ENCODE measurements at places on chromosomes 4 and X. TPM values are rescaled to one million over a fixed set of nuclear protein-coding genes. Genes with fewer than 3 reads are reported as not detected.

DNA sequence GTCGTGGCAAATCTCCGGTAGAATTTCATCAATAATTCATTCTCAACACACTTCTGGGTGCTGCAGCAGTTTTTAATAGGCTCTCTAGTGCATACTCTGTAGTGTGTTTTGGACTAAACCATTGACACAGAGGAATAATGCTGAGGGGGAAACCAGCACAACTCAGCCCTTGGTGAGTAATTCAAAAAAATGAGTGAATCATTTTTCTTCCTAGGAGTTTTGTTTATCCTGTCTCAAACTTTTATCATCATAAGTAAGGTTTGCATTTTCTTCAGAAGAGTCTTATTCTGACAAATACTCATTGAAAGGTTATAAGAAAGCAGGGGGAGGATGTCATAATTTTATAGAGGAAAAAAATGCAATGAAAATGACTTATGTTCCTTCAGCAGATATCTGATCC is 2542.7 kb downstream of the PCDH7 start:
- no peaks in the 10 kb centered on the region for H3K4me1 ChIP-seq
- no peak for DNase-seq
- H3K27ac ChIP-seq, result no peak overlapping the region
- no peaks in the 10 kb centered on the region for H3K27me3 ChIP-seq

GRCh38 chr4:73764513-73764912 is 24.1 kb downstream of the CXCL8 start:
- H3K4me3 ChIP-seq, result no peak overlapping the region
- H3K36me3 ChIP-seq, result no peaks in the 10 kb centered on the region
- no peaks in the 10 kb centered on the region for H3K27me3 ChIP-seq

GRCh38 chr4:122360754-122361153 is 18.1 kb upstream of the ADAD1 start:
- no peaks in the 10 kb centered on the region for H3K4me1 ChIP-seq
- no peak overlapping the region for H3K4me3 ChIP-seq
- H3K27me3 ChIP-seq, result no peaks in the 10 kb centered on the region

- H3K27me3 ChIP-seq, result no peaks in the 10 kb centered on the region
- no peaks in the 10 kb centered on the region for H3K36me3 ChIP-seq
- H3K4me3 ChIP-seq, result no peak overlapping the region
- peaks cover 8% of the 10 kb centered on the region for H3K4me1 ChIP-seq
- H3K27ac ChIP-seq, result no peak overlapping the region
Measured at GRCh38 chr4:151854731-151855130, 93.9 kb upstream of the GATB start.

The GAGE2A gene
- total RNA-seq, result not detected

The ENPP6 gene
- 0.42 TPM for total RNA-seq

DNA sequence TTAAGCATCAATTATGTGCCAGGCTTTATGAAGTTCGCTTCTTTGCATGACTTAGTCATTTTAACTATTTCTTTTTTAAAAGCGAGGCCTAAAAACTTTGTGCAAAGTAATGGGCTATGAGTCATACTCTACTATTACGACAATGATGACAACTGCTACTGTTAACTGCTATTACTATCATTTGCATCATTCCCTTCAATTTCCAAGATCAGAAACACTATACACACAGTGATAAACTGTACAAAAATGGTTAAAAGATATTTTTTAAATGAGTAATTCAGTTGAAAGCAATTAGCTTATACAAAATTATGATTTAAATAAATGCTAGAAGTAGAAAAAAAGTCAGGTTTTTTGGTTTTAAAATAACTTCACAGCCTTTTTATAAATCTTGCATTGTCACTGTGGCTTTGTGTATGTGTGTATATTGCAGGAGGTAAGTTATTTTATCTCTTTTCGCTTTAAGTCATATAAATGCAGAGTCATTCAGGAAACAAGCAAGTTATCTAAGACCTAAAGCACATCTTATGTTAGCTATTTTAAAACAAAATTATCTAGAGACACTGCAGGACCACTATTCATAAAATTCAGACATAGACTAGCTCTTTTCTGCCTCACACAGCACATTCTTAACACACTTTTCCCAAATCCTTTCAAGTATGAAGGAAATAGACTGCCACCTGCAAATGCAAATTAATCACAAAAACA is 18.5 kb upstream of the CXCL3 start:
- no peaks in the 10 kb centered on the region for H3K36me3 ChIP-seq
- no peaks in the 10 kb centered on the region for H3K27me3 ChIP-seq
- H3K27ac ChIP-seq, result no peak overlapping the region
- H3K4me3 ChIP-seq, result no peak overlapping the region

GRCh38 chr4:98568941-98569663 is 89.3 kb downstream of the TSPAN5 start:
- H3K4me3 ChIP-seq, result no peak overlapping the region
- H3K36me3 ChIP-seq, result no peaks in the 10 kb centered on the region
- no peaks in the 10 kb centered on the region for H3K27me3 ChIP-seq
- H3K4me1 ChIP-seq, result peaks cover 15% of the 10 kb centered on the region
- no peak overlapping the region for H3K27ac ChIP-seq

DNA sequence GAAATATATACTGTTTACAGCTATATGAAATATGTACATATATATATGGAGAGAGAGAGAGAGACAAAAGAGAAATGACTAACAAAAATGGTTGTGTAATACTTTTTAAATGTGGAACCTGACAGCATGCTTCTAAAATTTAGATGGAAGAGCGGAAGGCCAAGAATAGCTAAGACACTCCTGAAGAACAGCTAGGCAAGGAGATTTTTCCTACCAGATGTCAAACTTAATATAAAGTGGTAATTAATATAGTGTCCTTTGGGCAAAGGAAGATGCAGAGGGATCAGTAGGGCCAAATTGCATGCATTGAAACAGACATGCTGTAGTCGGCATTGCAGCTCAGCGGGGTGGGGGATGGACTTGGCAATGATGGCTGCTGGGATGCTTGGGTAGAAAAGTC is 45.2 kb downstream of the ADD1 start:
- H3K36me3 ChIP-seq, result peaks cover 42% of the 10 kb centered on the region
- H3K27ac ChIP-seq, result no peak overlapping the region
- H3K27me3 ChIP-seq, result no peaks in the 10 kb centered on the region
- DNase-seq, result no peak

DNA sequence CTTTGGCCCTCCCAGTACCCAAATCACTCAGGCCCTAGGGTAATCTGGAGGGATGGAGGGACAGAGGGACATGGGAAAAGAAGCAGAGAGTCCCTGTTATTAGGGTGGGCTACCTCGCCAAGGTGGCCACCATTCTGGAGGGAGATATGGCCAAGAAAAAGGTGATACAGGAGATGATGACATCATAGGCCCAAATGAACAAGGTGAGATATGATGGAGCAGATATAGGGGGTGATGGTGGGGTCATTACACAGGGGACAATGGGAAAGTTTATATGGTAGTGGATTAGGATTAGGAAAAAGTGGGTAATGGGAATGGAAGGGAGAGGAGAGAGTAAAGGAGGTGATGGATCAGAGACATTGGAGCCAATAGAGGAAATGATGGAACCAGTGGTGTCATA is 12.9 kb upstream of the SYP start:
- no peaks in the 10 kb centered on the region for H3K27me3 ChIP-seq
- H3K4me1 ChIP-seq, result no peaks in the 10 kb centered on the region
- DNase-seq, result no peak
- no peak overlapping the region for H3K27ac ChIP-seq
- no peak overlapping the region for H3K4me3 ChIP-seq

- no peak for DNase-seq
- H3K4me1 ChIP-seq, result no peaks in the 10 kb centered on the region
- H3K27ac ChIP-seq, result no peak overlapping the region
- H3K27me3 ChIP-seq, result no peaks in the 10 kb centered on the region
- H3K4me3 ChIP-seq, result no peak overlapping the region
- H3K36me3 ChIP-seq, result peaks cover 7% of the 10 kb centered on the region
Measured at GRCh38 chr4:146442801-146443200, 78.9 kb downstream of the SLC10A7 start.

- no peaks in the 10 kb centered on the region for H3K4me1 ChIP-seq
- H3K36me3 ChIP-seq, result no peaks in the 10 kb centered on the region
- H3K4me3 ChIP-seq, result no peak overlapping the region
- no peaks in the 10 kb centered on the region for H3K27me3 ChIP-seq
- H3K27ac ChIP-seq, result no peak overlapping the region
- no peak for DNase-seq
Measured at GRCh38 chrX:136273986-136274385, 22.8 kb upstream of the MAP7D3 start.

Data from esophagus muscularis mucosa (tissue), 4 donors.